Stimulated activated CD4-positive, alpha-beta T cell treated with anti-CD3 and anti-CD28 coated beads, Interleukin-1b, Interleukin-23, amount 100 ng/mL, for 4 hours (primary cell): ENCODE measurements at places on chromosomes 16 and 17.
A peak's percentile ranks its signal among the peaks of the same experiment; 100 is the strongest.

GRCh38 chr16:55392701-55393100, 68.7 kb downstream of the IRX6 start:
- no peak for DNase-seq

GRCh38 chr17:39627712-39628516, 1.2 kb downstream of the PPP1R1B start:
- no peak for DNase-seq

DNA sequence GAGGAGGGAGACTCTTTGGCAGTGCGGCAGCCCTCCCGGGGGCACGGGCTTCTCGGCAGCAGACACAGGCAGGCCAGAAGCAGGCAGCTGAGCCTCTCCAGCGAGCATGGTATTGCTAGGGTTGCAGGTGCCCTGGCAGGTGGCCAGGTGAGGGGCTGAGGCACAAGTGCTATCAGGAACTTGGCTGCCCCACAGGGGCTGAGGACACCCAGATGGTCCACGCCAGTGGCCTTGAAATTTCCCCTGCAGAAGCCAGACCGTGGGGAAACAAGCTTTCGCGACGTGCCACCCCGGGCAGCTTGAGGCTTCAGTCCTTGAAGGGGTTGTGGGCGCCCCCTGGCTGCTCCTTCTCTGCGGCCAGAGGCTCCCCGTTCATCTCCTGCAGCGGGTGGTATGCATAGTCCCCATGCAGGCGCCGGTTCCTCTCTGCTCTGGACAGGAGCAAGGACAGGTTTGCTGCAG, 8.5 kb downstream of the NAGPA start:
- no peak for DNase-seq

- no peak for DNase-seq
Observed at GRCh38 chr16:2769675-2770056, 7.4 kb downstream of the ELOB start.

- no peak for DNase-seq
Observed at GRCh38 chr16:23830276-23830675, 5.5 kb upstream of the PRKCB start.

DNA sequence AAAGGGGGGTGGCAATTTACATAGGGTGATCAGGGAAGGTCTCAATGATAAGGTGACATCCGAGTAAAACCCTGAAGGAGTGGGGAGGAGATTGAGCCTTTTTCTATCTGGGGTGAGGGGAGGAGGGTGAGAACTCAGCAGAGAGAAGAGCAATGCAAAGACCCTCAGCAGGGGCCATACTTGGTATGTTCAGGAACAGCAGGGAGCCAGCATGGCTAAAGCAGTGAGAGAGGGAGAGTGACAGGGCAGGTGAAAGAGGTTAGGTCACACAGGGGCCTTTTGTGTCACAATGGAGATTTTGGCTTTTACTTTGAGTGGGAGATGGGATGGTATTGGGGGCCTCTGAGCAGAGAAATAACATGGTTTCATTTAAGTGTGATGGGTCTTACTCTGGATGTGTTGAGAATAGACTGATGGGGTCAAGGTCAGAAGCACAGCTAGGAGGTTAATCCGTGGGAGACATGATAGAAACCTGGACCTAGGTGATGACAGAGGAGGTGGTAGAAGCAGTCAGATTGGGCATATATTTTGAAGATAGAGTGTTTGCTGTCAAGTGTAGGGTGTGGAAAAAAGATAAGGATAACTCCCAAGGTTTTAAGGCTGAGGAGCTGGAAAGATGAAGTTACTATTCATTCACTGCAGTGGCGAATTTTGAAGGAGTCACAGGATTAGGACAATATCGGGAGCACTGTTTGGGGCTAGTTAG, 6.2 kb downstream of the SP2 start:
- DNase-seq = no peak

DNA sequence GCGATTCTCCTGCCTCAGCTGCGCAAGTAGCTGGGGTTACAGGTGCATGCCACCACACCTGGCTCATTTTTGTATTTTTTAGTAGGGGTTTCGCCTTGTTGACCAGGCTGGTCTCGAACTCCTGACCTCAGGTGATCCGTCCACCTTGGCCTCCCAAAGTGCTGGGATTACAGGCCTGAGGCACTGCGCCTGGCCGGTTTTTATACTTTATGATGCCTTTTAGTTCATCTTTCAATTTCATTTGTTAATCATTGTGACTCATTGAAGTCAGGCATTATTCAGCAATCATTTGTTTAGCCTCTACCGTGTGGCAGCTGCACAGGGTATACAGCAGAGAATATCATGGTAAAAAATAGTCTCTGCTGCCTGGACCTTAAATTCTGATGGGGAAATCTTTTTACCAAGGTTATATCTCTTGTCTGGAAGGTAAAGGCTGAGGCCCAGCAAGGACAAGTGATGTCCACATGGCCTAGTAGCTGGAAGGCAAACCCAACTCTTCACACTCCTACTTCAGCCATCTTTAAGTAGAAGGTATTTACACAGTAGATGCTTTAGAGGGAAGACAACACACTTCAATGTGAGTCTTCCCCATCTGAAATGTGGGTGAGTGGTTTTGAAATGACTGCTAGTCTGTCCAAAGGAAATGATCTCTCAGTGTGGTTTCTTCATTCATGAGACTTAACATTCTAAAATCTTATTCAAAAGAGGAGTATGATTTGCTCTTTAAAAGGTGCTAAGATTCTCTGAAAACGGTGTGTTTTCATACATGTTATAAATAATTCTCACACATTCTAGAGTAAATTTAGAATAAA, 2.4 kb downstream of the PRPSAP2 start:
- no peak for DNase-seq

DNA sequence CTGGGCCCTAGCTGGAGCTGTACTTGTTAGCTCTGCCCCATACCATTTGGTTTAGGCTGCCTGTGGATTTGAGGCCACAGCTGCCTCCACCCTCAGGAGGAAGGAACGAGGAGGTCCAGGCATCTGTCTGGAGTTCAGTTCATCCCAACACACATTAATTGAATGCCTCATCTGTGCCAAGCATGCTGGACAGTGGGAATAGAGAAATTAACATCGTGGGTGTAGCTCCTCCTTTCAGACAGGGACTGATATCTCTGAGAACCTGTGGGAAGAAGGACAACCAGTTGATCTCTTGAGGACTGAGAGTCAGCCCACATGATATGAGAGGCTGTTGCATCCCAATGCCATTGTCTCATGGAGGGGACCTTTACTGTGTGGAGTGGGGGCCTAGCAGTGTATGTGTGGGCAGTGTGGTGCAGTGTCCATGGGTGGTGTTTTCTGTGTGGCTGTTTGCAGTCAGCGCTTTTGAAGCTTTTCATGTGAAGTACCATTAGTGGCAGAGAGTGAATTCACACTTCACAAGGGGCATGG, 29.4 kb upstream of the DDX52 start:
- no peak for DNase-seq

DNA sequence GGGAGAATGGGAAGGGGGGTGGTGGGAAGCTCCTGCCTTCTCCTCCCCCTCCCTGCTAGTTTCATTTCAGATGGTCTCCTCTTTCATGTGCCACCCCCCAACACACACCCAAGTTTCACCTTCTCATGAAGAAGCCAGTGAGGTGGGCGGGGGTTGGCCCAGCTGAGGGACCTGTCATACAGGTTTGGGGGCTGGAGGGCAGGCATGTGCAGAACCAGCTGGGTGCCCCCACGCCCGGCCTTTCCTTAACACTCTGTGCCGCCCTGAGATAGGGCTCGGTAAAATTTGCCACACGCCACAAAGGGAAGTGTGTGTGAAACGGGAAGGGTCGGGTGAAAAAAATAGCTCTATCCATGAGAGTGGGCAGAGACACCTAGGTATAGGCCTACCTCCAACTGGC, 57.4 kb downstream of the PIPOX start:
- DNase-seq = no peak

DNA sequence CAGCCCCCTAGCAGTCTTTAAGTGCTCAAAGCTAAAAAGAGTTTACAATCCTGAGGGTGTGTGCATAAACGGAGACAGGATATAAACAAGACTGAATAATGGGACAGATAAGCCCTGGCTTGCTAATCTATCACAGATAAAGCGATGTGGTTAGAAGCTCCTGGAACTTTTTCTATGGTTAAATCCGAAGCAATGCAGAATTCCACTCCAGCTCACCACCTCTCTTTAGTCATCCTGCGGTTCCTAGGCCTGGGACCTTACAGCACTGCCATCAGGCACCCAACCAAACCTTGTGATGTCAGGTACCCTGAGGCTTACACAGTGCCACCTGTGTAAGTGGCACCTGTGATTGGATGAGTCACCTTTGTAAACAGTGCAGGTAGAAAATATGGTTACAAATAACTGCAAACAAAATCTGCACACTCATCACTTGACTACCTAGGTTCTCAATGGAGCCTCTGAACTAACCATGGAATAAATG, 31.5 kb upstream of the B4GALNT2 start:
- DNase-seq = no peak

DNA sequence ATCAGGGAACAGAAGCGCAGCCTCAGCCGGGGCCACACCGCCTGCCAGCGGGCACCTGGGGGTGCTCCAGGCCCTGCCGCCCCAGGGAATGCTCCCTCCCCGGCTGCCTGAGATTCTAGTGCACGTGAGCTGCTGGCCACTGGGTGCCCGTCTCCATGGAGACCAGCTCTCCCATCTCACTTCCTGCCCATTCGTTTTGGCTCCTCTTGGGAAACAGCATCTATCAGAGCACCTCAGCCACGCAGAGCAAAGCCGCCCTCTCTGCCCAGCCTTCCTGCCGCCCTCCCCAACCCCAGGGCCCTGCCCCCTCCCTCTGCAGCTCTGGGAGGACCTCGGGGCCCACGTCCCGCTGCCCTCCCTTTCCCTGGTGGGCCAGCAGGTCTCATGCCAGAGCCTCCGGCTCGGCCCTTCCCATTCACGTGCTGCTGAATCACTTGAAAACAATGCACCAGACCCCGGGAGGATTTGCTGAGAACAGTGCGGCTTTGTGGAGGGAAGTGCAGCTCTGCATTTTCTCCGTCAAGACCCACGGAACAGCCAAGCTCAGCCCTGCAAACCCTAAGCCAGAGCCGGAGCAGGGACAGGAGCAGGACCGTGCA, 19.4 kb downstream of the CEP295NL start:
- DNase-seq = no peak

DNA sequence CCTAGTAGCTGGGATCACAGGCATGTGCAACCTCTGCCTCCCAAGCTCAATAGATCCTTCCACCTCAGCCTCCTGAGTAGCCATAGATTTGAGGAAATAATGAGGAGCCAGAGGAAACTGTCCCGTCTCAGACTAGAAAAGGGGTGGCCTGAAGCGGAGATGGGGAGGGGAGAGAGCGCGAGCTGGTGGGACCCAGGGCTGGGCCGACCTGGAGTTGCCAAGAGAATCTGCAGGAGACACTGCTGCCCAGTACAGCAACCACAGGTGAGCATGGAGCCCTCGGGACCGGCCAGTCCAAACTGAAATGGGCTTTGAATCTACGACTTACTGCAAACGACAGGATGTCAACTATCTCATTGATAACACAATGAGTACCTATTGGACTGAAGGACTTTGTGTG, 24.3 kb downstream of the CD300A start:
- no peak for DNase-seq

- no peak for DNase-seq
Observed at GRCh38 chr16:13529193-13529982, 390.6 kb upstream of the ERCC4 start.

GRCh38 chr16:57630931-57631845, 2.8 kb downstream of the ADGRG1 start:
- DNase-seq = no peak

DNA sequence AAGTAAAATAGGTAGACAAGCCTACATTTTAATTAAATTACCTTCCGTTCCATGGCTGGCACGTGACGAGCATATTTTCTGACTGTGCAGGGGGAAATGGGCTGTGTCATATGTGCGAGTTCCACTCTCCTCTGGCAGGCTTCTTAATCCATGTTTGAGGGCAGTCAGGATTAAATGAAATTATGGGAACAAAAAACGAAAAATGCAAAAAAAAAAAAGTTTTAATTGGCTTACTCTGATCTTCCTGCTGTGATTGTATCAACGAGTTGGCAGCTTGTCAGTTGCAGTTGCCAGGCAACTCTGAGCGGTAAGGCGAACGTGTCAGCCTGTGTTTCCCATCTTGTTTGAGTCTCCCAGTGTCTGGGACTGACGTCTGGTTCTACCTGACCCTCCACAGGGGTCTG, 302.9 kb upstream of the XYLT1 start:
- no peak for DNase-seq

GRCh38 chr16:88511060-88511459, 58.0 kb downstream of the ZFPM1 start:
- DNase-seq = no peak

- peak; percentile 37 for DNase-seq
Observed at GRCh38 chr17:3944485-3945388, 19.5 kb downstream of the ATP2A3 start.

GRCh38 chr16:4330277-4330874, 14.5 kb downstream of the GLIS2 start:
- peak; percentile 59 for DNase-seq

DNA sequence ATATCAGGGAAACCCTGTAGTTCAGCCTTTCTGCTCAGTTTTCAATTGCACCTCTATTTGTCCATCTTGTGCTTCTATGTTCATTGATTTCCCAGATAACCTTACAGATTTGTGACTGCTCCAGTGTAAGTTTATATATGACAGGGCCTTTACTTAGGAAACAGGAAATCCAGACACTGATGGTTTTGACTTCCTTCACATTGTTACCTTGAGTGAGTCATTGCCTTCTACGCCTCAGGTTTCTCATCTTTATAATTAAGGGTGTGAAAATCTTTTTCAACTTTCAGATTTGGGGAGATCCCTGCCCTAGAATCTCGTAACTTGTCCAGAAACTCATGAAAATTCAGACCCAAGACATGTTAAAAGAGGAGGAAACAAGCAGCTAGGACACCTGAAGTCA, 342.4 kb upstream of the TBX2 start:
- no peak for DNase-seq

- DNase-seq = no peak
Observed at GRCh38 chr16:73743665-73744496, 552.7 kb upstream of the PSMD7 start.

DNA sequence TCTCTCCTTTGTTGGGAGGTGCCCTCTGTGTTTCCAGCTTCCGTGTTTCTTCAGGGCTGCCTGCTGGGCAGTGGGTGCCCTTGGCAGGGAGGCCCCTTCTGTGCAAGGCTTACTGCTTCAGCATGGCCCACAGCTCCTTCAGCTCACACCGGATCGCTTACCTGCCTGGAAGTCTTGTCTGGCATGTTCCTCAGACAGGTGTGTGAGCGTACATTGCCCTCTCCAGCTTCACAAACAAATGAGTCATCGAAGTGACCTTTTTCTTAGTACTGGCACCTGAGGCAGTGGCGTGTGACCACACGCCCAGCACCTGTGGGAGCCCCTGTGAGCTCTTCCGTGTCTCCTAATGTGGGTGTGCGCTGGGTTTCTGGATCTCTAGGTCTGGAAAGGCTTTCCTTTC, 3.5 kb downstream of the RAB40C start:
- DNase-seq = no peak

- no peak for DNase-seq
Observed at GRCh38 chr16:3085868-3086595, 13.1 kb downstream of the ZSCAN10 start.

GRCh38 chr16:55479430-55480140, 587 bp downstream of the MMP2 start:
- DNase-seq = no peak
